Stimulated activated CD4-positive, alpha-beta T cell treated with anti-CD3 and anti-CD28 coated beads, Interleukin-1b, Interleukin-23, amount 100 ng/mL, for 1 hour (primary cell): ENCODE measurements at places on chromosomes 1 and 21.

DNA sequence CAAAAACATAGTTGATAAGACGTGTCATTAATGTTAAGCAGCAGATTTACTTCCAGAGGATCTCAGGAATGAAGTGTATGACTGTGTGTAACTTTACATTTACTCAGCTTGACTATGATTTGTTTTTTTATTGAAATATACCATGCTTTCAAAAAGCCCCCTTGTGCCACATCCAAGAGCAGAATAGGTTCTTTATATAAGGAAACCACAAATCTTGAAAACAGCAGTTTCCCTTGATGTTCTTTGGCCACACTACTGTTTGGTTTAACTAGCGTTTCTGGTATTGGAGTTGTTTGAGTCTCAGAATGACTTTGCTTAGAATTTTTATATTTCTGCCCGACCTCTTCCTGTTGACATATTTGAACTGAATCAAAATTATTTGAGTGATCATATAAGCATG is 25.0 kb downstream of the LRRC8C start:
- no peak for DNase-seq

DNA sequence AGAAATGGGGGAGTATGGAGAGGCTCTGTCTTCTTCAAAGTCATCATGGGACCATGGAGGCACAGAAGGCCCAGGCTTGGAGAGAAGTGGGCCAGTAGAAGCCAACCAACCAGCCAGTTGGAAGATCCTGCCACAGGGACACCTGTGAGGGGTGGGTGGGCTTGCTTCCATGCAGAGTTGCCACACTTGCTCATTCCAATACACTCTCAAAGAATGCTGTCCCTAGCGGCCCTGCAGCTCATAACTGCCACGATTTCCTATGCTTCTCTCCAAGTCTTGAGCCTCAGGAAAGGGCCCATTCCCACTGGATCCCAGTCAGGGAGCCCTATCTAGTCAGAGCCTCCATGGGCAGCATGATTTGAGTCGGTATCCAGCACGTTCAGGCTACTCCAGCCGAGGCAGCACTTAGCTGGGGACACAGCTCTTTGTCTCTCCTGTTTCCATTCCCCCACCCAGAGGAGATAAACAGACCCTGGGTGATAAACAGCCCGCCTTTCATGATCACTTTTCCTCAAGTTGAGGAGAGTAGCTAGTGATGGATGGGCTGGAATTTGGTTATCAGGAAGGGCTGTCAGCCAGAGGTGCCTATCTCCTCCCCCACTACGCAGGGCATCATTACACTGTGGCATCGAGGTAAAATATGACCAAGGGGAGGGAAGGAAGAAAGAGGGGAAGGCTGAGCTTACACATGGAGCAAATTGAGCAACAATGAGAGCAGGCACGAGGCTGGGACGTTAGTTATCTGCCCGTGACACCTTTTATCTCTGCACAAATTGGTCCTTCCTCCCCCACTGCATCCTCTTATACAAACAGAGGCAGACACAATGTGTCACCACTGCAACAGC is 64.6 kb downstream of the ERI3 start:
- DNase-seq, result no peak

DNA sequence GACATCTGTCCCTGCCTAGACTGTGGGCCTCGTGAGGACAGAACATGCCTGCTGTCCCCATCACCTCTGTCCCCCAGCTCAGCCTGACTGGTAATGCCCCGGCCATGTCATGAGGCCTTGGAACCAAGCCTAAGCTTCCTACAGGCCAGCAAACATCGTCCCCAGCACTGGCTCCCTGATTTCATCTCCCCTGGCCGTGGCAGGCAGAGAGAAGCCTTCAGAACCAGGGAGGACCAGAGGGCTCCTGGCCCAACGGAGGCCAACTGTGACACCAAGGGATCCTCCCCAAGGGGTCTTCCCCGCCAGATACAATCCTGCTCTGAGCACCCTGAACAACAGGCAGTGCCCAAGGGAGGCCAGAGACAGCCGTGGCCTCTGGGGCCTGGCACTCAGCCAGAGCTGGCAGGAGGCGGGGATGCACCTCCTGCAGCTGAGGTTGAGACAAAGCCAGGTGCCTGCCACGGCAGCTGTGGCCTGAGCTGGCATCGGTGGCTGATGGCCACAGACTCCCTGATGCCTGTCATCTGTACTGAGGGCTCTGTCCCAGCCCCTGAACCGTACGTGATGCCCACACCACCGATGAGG is 9.9 kb upstream of the NPHP4 start:
- no peak for DNase-seq

DNA sequence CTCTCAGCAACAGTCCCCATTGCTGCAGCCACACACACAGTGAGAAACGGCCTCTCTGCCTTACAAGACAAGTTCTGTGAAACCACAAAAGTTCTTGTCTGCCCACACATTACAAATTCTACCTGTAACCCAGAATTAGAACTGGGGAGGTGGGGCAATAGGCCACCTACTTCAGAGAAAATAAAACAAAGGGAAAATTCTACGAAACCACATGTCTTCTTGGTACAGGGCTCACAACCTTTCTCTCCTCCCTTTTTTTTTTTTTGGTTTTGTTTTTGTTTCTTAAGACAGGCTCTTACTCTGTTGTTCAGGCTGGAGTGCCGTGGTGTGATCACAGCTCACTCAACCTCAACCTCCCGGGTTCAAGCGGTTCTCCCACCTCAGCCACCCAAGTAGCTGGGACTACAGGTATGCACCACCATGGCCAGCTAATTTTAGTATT is 30.2 kb downstream of the LPAR3 start:
- DNase-seq, result peak; percentile 8

DNA sequence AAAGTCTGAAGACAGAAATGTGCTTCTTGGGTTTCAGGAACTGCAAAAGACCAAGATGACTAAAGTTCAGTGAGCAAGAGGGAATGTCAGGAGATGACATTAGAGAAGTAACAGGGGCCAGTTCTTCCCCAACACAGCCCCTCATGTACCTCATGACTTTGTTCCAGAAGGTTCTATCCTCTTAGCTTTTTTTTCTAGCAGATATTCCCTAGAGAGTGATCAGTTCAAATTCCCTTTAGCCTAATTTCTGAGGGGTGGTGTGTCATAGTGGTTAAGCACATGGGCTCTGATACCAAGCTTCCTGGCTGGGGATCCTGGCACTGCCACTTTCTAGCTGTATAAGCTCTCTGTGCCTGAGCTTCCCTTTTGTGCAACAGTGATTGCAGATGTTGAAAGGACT is 108.0 kb downstream of the LBR start:
- no peak for DNase-seq
